ENCODE measurements at places on chromosomes 16 and 17.

GRCh38 chr17:65477600-65477999 lies 83.8 kb downstream of the AXIN2 start:
- DNase-seq: no peak

DNA sequence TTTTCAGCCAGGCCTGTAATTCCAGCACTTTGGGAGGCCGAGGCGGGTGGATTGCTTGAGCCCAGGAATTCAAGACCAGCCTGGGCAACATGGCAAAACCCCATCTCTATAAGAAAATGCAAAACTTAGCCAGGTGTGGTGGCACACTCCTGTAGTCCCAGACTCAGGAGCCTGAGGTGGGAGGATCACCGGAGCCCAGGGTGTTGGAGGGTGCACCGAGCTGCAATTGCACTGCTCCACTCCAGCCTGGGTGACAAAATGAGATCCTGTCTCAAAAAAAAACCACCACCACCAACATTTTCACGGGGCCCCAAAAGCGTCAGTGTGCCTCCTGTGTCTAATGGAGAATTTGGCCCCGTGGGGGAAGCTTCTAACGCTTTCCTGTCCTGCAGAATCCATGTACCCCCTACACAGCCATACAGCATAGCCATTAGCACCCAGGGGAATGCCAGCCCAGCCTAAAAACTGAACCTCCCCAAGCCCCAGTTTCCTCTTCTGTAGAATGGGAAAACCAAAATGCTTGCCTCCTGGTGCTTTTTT lies 22.2 kb upstream of the MAP3K14 start:
- no peak for DNase-seq

DNA sequence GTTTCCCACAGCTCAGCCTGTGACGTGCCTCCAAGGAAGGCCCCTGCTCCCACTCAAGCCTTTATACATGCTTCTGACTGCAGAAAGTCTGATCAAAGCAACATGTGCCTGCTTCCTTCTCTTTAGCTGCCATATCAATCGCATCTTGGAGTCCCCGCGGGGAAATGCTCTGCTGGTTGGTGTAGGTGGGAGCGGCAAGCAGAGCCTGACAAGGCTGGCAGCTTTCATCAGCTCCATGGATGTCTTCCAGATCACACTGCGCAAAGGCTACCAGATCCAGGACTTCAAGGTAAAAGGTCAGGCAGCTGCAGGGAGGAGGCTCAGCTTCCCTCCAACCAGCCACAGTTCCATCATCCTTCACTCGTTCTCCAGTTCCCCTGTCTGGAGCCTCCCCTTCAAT lies 189.7 kb downstream of the ZNF18 start:
- no peak for DNase-seq

GRCh38 chr16:81429045-81429521 lies 15.5 kb upstream of the CMIP start:
- DNase-seq: no peak

GRCh38 chr16:88967830-88968588 lies 9.0 kb downstream of the CBFA2T3 start:
- DNase-seq: no peak

- no peak for DNase-seq
Measured at GRCh38 chr17:8644507-8644902, 14.0 kb upstream of the MYH10 start.

GRCh38 chr17:79672496-79672895 lies 58.2 kb upstream of the ENPP7 start:
- DNase-seq: no peak

GRCh38 chr16:63422715-63423114 lies 1386.5 kb upstream of the CDH8 start:
- no peak for DNase-seq

- DNase-seq: no peak
Measured at GRCh38 chr16:53781023-53781605, 77.2 kb downstream of the FTO start.

- no peak for DNase-seq
Measured at GRCh38 chr17:31591924-31592323, 200.4 kb downstream of the RAB11FIP4 start.

DNA sequence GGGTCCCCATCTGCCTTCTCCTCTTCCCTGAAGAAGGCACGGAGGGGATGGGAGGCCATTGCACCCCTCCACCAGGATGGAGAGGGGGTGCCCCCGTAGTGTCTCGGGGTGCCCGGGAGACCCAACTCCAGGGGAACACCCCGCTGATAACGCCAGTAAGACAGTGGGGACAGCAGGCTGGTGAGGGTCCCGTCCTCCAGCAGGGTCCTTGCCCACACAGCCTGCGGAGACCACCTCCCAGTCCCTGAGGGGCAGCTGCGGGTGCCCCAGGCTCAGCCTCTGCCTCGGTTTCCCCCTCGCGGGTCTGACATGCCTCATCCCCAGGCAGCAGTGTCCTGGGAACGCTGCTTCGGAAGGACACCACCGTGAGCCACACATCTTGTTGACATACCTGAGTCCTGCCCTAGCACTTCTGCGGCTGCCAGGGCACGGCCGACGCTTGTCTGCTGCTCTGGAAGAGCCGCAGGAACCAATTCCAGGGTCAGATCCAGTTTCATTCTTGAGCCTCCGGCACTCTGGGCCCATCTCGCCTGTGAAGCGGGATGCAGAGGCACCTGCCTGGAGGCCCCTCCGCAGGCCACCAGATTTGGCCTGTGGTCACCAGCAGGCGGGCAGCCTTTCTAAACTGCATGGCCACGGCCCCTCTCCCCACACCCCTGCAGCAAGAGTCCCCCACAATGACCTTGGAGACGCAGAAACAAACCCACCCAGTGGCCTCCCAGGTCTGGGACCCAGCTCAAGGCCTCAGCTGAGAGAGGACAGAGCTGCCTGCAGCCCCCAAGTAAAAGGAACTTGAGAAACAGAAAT lies 39.9 kb upstream of the ZC3H18 start:
- DNase-seq: no peak

- DNase-seq: no peak
Measured at GRCh38 chr17:4548721-4549531, 6.3 kb downstream of the MYBBP1A start.

DNA sequence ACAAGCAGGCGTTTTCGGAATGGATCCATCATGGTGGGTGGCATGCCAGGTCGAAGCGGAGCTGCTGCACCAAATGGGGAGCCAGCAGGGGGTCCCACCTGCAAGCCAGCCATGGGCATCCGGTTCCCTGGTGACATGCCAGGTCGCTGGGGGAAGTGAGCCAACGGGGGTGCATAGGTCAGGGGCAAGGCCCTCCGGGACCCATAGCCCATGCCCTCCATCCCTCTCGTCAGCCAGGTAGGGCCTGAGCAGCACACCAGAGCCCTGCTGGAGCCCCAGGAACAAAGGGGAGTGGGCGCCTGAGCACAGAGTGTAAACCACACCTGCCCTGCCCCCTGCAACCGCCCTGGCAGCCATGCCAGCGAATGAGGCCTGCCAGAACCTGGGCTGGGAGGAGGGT lies 5.0 kb downstream of the SMARCD2 start:
- no peak for DNase-seq

DNA sequence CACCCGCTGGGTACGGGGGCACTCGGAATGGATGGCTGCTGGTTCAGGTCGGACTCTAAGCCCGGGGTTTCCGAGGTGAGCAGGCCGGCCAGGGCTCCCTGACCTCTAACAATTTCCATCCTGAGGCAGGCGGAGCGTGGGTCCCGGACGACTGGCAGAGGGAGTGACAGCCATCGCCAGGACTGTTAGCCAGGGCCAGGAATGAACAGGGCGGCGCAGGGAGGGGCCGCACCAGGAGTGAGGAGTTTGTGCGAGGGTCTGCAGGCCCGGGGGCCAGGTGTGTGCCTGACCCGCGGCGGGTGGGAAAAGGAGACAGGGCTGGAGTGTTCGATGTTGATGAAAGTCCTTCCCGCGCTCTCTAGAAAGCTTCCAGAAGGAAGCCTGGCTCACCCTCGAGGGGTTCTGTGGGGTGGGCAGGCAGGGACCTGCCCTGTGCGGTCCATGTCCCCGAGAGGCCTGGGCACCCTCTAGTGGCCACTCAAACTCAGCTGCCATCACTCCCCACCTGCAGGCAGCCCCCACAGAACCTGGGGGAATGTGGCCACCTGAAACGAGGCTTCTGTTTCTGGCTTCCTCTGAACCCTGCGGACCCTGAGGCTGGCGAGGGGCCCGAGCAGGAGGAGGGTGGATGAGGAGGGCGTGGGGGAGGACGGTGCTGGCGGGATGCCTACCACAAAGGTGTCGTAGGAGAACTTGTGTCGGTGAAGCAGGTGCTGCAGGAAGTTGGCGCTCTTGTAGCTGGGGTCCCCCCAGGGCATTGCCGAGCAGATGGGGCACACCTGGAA lies 8.2 kb downstream of the RNF166 start:
- no peak for DNase-seq

- no peak for DNase-seq
Measured at GRCh38 chr17:27816946-27817345, 16.6 kb upstream of the NOS2 start.

DNA sequence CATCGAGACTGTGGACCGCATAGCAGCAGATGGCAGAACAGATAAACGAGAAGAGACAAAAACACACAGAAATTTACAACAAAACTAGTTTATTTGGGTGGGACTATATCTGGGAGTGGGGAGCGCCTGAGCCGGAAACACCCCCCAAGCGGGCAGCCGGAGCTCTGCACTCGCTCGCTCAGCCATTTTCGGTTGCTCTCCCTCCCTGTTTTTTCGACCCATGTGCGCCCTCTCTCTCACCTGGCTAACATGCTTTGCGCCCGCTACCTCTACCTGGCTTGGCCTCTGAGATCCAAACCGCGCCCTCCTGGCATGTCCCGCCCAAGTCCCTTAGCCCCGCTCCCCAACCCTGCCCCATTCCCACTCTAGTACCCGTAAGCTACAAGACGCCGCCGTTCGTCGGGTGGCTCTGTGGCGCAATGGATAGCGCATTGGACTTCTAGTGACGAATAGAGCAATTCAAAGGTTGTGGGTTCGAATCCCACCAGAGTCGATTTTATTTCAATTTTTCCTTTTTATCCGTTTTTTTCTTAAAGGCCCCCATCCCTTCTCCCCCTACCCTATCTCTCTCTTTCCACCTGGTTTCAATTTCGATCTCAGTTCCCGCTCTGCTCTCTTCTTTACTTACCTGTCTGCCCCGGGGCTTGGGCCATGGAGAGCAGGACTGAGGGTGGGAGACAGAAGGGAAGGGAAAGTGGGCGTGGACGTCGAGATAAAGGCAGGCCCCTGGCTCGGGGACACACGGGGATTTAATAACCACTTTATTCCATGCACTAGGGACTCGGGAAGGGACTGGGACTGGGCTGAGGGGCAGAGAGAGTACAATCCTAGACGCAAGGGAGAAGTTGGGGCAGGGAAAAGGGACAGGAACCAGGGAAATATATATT lies 2.4 kb upstream of the ALOXE3 start:
- peak; percentile 88 for DNase-seq

DNA sequence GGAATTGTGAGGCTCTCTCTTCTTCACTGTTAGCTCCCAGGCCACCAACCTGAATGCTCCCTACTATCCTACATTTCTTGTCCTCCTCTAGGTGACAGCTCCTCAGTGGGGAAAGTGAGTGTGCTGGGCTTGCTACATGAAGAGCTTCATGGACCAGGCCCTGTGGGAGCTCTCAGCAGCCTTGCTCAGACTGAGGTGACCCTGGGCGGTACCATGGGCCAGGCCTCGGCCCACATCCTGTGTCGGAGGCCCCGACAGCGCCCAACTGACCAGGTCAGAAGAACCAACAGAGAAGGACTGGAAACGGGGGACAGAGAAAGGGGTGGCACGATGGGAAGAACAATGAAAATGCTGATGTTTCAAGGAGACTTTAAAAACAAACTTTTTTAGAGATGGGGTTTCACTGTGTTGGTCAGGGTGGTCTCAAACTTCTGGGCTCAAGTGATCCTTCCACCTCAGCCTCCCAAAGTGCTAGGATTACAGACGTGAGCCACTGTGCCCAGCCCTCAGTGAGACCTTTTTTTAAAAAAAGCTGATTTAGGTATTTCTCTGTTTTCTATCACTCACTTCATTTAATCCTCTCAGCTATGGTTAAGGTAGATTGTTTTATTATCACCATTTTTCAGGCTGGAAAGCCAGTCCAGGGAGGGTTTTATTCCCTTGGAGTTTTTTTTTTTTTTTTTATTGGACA lies 4.9 kb downstream of the ELP5 start:
- DNase-seq: no peak

DNA sequence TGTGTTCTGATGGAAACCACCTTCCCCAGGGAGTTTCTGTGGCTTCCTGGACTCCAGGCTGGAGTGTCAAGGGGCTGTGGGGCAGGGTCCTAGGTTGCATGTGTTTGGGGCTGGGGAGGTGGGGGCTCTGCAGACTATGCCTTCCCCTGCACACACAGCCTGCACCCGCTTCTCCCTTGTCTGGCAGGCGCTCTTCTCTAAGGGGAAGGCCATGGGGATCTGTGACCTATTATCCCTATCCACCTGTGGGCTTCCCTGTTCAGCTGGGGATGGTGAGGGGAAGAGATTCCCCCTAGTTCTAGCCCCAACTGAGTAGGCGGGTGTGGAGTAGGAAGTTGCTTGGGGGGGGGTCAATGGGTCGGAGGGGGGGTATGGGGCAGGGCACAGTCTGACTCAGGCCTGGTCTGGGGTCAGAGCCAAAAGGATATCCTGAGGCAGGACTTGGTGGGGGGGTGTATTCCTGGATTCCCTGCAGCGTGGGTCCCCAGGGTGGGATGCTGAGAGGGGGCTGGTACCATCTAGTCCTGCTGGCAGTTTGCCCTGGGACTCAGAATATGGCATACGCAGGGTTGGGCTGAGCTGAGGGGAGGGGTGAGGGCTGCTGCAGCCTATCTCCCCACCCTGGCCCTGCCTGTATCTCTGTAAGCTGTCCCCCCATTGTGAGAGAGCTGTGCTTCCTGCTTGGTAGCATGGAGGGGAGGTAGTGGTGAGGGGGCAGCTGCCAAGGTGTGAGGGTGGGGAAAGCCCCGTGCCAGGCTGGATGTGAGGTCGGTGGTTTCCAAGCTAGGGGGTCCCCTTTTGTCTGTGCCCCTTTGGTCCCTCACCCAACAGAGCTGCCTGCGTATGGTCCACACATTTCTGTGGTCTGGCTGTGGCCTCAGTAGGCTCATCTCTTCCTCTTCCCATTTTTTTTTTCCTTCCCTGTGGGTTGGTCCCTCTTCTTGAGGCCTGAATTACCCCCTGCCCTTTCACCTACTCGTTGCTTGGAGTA lies 14.7 kb downstream of the RARA start:
- peak; percentile 55 for DNase-seq

DNA sequence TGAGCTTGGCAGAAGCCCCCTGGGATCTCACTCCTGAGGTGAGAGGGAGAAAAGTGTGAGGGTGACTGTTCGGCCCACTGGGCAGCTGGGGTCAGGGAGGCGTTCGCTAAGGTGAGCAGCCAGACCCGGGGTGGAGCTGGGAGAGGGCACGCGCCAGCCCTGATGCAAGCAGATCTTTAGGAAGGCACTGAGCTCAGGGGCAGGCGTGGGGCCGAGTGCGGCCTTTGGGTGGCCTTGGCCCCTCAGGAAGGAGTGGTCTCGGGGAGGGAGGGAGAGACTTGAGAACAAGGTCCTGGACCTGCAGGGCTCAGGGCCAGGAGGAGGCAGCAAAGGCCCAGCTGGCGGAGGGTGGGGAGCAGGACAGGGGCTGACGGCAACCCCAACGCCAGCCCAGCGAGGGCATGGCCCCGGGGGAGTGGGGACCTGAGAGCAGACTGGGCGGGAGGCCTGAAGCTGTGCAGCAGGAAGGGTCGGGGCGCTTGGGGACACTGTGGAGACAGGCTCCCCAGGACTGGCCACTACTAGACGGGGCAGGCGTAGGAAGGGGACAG lies 14.5 kb upstream of the WDR45B start:
- DNase-seq: no peak

GRCh38 chr17:57541472-57542394 lies 203.4 kb downstream of the CCDC182 start:
- no peak for DNase-seq
